ENCODE measurements at places on chromosomes 16 and 17. TPM values are rescaled to one million over a fixed set of nuclear protein-coding genes. Genes with fewer than 3 reads are reported as not detected.

KRT27 gene
- not detected for total RNA-seq

KRT32 gene
- total RNA-seq: not detected

DNA sequence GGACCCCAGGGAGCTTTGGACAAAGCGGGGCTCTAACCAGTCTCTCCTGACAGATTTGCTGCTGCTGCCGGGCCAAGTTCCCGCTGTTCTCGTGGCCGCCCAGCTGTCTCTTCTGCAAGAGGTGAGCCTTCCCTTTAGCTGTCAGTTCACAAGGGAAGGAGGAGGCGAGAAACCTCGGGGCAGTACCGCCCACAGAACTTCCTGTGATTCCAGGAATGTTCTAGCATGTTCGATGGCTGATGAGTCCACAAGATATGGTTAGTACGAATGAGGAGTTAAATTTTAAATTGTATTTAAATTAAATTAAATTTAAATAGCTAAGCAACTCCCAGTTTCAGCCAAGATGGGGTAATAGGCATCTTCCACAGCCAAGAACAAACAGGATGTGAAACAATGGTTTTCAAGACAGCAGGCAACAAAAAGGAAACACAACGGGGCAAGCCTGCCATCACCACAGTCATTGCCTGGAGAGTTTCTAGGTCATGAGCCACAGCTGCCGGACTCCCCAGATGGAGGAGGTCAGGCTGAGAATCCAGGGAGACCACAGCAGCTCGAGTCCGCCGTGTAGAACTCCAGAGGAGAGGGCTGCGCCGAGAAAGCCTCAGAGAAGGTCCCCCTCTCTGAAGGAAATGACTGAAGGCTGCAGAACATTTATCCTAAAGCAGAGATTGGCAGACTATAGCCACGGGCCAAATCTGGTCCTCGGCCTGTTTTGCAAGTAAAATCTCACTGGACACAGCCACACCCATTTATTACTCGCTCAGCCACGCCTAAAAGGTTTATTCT is 9.5 kb upstream of the TCF25 start:
- DNase-seq: peak; percentile 24

- peak; percentile 65 for DNase-seq
Observed at GRCh38 chr17:82236142-82236971, 7.5 kb downstream of the SLC16A3 start.

DNA sequence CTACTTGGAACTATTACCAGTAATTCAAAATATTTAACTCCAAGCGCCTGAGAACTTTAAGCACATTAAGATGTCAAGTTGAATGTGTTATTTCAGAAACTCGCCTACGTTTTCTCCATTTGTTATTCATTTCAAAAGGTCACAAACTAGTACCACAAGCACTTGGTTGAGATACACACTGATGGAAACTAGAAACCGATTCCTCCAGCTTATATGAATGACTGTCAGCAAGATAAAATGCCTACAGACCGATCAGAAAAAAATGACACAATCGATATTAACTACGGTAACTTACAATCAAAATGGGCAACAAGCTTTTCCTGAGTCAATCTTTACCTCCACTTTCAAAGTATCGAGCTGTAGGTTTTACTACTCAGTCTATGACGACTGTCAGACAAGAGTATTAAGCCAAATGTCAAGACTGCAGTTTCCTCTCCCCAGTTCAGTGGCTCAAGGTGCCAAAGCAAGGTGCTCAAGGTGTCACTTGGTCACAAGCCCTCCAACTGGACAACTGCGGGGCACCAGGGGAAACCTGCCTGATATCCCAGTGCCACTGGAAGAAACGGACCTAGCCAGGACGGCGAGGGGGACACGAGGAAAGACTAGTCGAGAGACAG is 678 bp downstream of the SRP68 start:
- peak; percentile 16 for DNase-seq

DNA sequence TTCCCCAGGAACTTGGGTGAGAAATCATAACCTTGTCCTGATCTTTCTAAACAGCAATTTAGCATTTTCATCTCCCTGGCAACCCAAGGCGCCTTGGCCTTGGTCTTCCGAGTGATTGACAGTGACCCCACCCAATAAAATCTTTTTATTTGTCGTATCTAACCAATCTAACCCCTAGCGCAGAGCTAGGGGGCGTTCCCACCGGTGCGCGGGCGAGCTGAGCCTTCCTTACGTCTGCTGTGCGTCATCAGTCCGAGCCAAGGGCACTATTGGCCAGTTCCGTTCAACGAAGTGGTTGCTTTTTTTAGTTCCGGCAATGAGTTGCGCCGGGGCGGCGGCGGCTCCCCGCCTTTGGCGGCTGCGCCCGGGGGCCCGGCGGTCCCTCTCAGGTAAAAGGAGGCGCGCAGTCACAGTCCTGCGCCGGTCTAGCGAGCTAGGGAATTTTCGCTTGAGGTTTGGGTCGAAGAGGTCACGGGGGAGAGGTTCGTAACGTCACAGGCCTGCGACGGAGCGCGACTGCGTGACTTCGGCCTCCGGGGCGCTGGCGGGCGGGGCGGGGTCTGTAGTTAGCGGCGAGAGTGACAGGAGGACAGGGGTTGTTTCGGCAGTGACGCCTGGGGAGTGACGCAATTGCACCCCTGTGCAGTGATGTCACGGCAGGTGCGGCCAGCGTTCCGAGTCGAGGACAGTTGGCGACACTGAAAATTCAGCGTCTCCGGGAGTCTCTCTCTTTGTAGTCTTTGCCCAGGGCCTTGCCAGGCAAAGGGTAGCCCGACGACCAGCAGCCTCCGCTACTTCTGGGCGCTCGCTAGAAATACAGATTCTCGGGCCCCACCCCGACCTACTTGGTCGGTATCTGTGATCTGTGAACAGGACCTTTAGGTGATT is at the start of gene COQ7:
COQ7 (plus strand) TSS at position 266 of the 888 bp plus-strand sequence; CDS start at position 317, 51 bp downstream.
- peak; percentile 100 for DNase-seq

DNA sequence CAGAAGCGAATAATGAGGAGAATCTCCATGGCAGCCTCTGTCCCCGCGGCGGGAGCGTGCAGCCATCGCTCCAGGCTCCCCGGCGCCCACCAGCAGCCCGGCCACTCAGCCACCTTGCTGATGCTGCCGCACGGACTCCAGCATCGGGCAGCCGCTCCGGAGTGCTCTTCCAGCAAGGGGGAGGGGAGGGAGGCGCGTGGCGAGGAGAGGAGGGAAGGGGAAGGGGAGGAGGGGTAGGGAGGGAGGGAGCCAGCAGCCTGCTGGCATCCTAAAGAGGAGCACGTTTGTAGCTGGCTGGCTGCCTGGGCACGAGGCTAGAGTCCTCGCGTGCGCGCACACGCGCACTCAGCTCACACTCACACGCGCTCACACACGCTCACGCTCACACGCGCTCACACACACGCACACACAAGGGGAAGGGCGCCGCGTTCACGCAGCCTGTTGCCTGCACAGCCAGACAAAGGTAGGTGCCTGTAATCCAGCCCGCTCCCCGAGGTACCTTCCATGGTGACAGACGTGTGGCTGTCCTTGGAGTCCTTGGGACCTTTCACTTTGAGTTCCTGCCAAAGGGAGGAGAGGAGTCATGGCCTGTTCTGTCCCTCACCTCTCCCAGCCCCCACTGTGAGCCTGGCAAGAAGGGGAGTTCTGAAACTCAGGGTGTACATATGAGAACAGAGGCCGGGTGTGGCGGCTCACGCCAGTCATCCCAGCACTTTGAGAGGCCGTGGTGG is 82.1 kb downstream of the TIMM22 start:
- no peak for DNase-seq

DNA sequence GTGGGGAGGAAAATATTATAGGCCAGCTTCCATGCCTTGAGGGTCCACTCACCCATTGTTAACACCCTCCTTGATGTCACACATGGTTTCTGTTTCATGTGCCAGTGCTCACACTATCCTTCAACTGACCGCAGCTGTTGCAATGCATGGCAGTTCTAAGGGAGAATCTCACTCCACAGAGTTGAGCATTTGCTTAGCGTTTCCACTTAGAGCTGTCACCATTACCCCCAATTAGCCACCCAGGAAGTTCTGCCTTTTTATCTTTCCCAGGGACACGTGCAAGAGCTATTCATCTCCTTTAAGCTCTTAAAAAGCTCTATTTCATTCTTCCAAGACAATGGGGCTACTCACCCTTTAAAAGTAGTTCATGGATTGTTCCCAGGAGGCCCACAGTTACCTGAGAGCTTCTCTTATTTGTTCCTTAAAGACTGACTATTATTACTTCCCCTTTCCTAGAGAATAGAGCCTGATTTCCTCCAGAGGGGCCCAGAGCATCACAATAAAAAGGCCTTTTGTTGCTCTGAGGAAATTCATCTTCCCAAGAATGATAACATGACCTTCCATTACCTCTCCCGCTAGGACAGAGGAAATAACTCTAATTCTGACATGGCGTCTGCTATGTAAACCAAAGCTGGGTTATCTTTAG is 126.8 kb downstream of the CACNG3 start:
- no peak for DNase-seq

- peak; percentile 62 for DNase-seq
Observed at GRCh38 chr17:35766903-35767510, 6.3 kb downstream of the C17orf50 start.

DNA sequence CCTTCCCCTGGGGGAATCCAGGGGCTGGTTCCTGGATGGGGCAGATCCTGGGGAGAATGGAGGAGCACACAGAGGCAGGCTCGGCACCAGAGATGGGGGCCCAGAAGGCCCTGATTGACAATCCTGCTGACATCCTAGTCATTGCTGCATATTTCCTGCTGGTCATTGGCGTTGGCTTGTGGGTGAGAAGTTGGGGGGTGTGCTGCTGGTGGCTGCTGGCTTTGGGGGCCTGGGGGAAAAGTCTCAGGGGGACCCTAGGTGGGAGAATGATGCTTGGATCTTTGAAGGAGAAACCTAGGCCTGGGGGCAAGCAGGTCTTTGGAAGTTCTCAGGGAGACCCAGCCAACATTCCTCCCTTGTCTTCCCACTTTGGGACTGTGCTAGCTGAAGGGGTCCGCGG is at the start of gene SLC5A2:
SLC5A2 (plus strand) TSS at position 43 of the 400 bp plus-strand sequence; CDS start at position 57, 14 bp downstream.
- no peak for DNase-seq

GRCh38 chr17:70588003-70588402 is 418.7 kb downstream of the KCNJ2 start:
- no peak for DNase-seq

GRCh38 chr17:66302761-66303626 is 581 bp downstream of the PRKCA start:
- peak; percentile 60 for DNase-seq

All from fibroblast of villous mesenchyme (primary cell).